ENCODE measurements at places on chromosomes 7 and 10. TPM values are rescaled to one million over a fixed set of nuclear protein-coding genes. Genes with fewer than 3 reads are reported as not detected.

DNA sequence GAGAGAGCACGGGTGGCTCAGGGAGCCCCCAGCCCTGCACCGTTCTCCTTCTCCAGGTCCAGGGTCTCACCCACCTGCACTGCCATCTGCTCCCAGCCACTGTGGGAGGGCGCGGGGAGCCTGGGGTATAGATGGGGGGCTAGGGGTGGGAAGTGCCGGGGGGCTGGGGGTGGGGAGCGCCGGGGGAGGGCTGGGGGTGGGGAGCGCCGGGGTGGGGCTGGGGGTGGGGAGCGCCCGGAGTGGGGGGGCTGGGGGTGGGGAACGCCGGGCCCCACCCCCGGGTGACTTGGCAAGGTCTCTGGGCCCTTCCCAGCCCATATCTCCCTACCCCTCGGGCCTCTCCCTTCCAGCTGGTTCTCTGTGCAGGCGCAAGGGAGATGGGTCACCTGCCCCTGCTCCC, at the start of gene GRIFIN:
GRIFIN (minus strand) TSS at position 101 of the 400 bp plus-strand sequence; CDS start at position 86, 15 bp downstream.
- no peak for DNase-seq

- no peak for DNase-seq
Observed at GRCh38 chr10:35211390-35211789, 84.7 kb downstream of the CREM start.

GRCh38 chr10:71282323-71282680, 36.8 kb upstream of the SLC29A3 start:
- DNase-seq, result no peak

- DNase-seq, result no peak
Observed at GRCh38 chr7:41730668-41731067, 27.8 kb upstream of the INHBA start.

DNA sequence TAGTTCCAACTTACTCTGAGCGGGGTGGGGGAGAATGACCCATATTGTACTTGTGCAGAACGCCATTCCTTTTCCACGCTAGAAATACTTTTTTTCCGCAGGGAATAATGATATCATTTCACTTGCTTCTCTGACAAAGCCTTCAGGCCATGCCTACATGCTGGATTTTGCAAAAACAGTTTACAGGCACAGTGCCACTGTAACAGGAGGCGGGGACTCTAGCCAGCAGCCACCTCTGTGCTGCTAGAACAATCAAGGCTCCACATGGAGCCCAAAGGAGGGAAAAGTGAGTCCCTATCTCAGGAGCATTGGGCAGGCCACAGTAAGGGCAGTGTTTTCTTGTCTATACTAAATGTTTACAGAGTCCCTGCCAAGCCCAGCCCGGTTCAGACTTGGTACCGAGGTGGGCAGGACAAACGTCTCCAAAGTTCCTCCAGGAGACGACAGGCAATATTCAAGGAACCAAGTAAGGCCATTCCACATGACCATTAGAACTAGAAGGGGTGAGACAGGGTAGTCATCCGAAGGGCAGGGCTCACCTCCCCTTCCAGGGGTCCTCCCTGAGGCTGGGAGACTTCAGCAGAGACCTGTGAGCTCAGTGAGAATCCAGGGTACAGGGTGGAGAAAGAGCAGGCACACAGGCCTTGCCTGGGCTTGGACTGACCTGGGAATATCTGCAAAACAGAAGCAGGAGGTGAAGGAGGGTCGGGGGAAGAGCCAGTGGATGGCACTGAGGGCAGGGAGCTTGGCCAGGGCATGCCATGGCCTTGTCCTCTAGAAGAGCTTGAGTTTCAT, 90.9 kb upstream of the NPS start:
- DNase-seq, result no peak

- DNase-seq, result peak; percentile 89
Observed at GRCh38 chr10:71383972-71384687, 12.6 kb upstream of the CDH23 start.

DNA sequence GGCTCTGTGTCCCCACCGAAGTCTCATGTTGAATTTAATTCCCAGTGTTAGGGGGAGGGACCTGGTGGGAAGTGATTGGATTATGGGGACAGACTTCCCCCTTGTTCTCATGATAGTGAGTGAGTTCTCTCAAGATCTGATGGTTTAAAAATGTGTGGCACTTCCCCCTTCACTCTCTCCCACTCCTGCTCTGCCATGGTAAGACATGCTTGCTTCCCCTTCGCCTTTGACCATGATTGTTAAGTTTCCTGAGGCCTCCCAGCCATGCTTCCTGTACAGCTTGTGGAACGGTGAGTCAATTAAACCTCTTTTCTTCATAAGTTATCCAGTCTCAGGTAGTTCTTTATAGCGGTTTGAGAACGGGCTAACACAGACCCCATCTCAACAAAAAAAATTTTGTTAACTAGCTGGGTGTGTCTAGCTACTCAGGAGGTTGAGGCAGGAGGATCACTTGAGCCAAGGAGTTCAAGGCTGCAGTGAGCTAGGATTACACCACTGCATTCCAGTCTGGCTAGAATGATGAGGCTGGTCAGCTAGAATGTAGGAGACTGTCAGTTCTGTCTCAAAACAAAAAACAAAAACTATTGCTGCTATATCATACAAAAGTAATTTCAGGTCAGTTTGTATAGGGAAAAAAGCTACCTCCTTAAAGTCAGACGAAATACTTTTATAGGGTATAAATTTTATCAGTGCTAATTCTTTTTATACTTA, 57.7 kb downstream of the ATAD1 start:
- DNase-seq, result no peak

- no peak for DNase-seq
Observed at GRCh38 chr7:15016766-15017165, 114.2 kb upstream of the DGKB start.

MRC1 gene
- 7.9 TPM for total RNA-seq

BMPER gene
- total RNA-seq, result 16.2 TPM

NPFFR1 gene
- total RNA-seq, result not detected

AKR1C4 gene
- total RNA-seq, result not detected

C10orf95 gene
- total RNA-seq, result not detected

CDNF gene
- 2.2 TPM for total RNA-seq

DENND2A gene
- 64.7 TPM for total RNA-seq

GLUD1 gene
- total RNA-seq, result 73.1 TPM

Data from glutamatergic neuron (in vitro differentiated cells).